NCI-H146 (cell line): ENCODE measurements at places on chromosomes 2 and 18.

- no peak for DNase-seq
Observed at GRCh38 chr2:172481507-172482262, 54.3 kb downstream of the ITGA6 start.

- no peak for DNase-seq
Observed at GRCh38 chr2:157440404-157441071, 3.4 kb downstream of the CYTIP start.

GRCh38 chr2:227789803-227790202 is 23.8 kb upstream of the CCL20 start:
- DNase-seq: no peak

- DNase-seq: no peak
Observed at GRCh38 chr2:2913601-2914120, 464.0 kb downstream of the EIPR1 start.

DNA sequence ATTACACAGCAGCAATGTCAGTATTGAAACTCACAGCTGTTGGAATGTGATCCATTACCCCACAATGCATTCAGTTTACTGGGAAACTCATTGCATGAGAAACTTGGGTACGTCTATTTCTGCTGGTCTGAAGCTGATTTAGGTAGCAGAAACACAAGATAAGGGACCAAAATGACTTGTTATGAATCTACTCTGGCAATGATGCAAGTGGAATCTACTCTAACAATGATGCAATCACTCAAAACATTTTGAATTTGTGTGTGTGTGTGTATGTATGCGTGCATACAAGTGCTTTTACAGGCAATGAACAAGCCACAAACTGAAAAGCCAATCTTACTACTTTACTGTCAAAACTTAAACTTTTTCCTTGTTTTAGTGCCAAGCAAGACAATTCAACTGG is 406.7 kb downstream of the ADCYAP1 start:
- no peak for DNase-seq

GRCh38 chr2:27891673-27892105 is 1.2 kb downstream of the BABAM2 start:
- DNase-seq: no peak
